Activated CD4-positive, CD25-positive, alpha-beta regulatory T cell treated with anti-CD3 and anti-CD28 coated beads, Interleukin-2, amount 50 U/mL, for 72 hours (primary cell): ENCODE measurements at places on chromosomes 11 and 22.

GRCh38 chr11:134049303-134049702, 19.6 kb upstream of the JAM3 start:
- no peak for DNase-seq

DNA sequence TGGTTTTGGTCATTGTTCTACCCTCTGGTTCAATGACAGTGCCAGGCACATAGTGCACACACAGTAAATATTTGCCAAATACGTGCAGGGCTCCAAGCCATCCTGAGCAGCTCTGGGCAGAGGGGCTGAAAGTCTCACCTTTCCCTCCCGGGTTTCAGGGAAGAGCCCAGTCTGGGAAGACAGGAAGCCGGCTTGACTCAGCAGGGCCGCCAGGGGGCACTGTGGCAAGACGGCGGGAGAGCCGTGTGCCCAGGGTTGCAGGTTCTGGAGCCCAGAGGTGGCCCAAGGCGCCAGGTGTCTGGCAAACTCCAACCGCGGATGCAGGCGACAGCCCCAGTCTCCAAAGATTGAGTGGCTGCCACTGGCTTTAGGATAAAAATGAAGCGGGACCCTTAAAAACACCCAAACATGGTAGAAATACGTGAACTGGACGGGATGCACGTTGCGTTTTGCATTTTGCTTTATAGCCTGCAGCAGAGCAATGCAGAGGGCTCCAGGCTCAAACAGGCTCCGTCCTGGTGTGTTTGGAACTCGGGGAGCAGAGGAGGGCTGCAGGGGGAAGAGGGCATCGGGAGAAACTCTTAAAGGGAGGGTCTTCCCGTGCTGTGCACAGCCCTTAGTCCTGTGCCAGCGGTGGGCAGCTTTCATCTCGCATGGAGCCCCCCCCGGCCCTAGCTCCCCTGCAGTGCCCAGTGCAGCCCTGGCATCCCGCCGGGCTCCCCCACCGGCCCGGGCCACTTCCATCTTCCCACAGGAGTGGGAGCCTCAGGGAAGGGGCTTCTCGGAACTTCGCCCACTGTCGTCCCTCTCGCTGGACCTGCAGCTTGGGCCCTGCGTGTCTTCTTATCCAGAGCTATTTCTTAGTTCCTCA, 10.7 kb downstream of the KRTAP5-5 start:
- peak; percentile 47 for DNase-seq

DNA sequence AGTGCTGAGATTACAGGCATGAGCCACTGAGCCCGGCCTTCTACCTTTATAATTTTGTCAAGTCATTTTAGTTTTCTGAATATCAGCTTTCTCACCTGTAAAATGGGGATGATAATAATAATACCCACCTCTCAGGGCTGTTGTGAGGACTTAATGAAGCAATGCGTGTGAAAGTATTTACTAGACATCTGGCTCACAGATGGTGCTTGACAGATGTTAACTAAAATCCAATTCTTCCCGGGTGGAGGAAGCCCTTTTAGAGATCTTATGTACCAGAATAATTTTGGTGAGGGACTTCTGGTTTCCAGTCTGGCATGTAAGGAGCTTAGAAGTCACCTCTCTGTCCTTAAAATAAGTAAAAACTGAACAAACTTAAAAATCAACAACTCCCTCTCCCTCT, 43.7 kb upstream of the NUP160 start:
- no peak for DNase-seq

DNA sequence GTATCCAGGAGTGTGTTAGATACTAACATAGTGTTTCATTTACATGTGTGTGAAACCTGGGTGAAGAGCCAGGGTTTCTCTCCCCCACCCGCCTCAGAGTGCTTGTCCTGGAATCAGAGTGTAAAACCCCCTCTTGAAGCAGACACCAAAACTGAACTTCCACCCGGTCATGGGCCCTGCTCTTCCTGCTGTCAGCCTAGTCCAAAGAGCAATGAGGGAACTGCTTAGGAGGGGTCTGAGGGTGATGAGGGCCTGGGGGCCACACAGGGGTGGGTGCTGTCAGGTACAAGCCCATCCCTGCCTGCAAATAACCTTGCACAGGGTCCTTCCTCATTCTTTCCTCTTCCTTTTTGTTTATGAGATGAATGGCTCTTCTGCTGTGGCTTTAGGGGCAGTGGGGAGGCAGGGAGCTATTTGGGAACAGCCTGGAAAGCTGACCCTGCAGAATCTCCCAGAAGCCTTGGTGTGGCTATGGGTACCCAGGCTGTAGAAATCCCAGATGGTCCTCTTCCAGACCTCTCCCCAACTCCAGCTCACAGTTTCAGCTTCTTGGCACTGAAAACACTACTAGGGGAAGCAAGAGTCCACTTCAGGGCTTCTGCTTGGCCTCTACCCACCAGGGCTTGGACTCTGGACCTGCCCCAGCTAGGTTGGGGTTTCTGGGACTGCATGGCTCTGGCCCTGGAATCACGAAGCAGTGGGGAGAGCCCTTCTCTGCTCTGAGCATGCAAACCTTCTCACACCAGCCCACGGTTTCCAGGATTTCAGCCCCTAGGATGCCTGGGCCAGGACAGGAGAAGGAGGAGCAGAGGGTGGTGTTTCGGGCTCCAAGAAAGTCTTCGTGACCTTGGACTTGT, 8.5 kb downstream of the BATF2 start:
- no peak for DNase-seq

- no peak for DNase-seq
These were observed 4.2 kb upstream of the GAB4 start for GRCh38 chr22:17012267-17012666.
